Small intestine (tissue), 16 donors: ENCODE measurements at places on chromosomes 2 and 18.

- peak; percentile 98 for DNase-seq
Observed at GRCh38 chr18:13222856-13223281, 4.3 kb downstream of the LDLRAD4 start.

DNA sequence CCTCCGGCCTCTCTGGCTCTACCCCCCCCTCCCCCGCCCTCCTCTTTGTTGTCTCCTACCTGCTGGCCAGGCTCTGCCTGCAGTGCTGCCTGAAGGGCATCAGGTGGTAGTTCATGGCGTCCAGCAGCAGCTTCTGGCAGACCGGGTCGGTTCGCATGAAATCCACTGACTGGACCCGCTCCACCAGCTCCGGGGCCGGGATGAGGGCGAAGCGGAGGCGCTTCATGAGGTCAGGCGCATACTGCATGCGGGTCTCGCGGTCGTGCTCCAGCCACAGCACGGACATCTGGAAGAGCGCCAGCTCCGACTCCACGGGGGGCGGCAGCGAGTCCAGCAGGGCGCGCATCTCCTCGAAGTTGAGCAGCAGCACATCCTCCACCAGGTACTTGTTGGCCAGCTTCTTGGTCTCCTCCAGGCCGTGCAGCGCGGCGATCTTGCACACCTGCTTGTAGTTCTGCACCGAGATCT lies 3.2 kb downstream of the KLHL14 start:
- DNase-seq: no peak

DNA sequence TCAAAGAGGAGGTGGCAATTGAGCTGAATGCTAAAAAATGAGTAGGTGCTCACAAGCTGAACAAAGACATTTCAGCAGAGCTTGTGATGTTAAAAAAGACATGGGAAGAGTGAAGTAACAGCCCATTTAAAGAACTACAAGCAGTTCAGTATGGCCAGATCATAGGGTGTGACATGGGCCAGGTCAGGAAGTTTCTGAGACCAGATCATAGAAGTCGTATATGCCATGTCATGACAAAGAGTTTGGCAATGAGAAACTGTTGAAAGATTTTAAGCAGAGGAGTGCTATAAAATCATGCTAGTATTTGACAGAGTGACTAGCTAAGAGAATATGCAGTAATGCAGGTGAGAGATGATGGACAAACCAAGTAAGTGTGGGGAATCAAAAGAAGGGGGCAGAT lies 7.3 kb upstream of the PELI1 start:
- no peak for DNase-seq

GRCh38 chr18:75170022-75170789 lies 38.7 kb downstream of the PTGR3 start:
- no peak for DNase-seq
